Kidney capillary endothelial cell (primary cell): ENCODE measurements at places on chromosomes 6 and 20.

DNA sequence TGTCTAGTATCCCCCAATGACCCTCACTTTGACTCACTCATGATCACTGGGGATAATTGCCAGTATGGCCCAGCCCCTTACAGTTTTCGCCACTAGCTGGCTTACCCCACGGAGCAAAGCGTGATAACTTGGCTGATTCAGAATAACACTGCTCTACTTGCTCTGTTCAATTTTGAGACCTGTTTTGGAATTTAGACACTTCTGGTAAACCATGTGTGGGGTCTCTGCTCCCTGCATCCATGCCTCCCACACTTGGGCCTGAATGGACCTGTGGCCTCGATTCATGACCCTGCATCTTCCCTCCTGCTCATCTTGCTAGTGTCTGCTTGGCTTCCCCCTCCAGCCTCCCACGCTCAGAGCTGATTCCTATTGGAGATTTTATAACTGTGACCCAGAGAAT, 48.9 kb downstream of the FOXA2 start:
- no peak for DNase-seq

- DNase-seq = no peak
These were observed 40.7 kb downstream of the DACT2 start for GRCh38 chr6:168278904-168279303.

GRCh38 chr6:36053878-36054277, 26.3 kb downstream of the MAPK14 start:
- DNase-seq = no peak

- no peak for DNase-seq
These were observed 151.5 kb upstream of the GJE1 start for GRCh38 chr6:141981190-141981589.

DNA sequence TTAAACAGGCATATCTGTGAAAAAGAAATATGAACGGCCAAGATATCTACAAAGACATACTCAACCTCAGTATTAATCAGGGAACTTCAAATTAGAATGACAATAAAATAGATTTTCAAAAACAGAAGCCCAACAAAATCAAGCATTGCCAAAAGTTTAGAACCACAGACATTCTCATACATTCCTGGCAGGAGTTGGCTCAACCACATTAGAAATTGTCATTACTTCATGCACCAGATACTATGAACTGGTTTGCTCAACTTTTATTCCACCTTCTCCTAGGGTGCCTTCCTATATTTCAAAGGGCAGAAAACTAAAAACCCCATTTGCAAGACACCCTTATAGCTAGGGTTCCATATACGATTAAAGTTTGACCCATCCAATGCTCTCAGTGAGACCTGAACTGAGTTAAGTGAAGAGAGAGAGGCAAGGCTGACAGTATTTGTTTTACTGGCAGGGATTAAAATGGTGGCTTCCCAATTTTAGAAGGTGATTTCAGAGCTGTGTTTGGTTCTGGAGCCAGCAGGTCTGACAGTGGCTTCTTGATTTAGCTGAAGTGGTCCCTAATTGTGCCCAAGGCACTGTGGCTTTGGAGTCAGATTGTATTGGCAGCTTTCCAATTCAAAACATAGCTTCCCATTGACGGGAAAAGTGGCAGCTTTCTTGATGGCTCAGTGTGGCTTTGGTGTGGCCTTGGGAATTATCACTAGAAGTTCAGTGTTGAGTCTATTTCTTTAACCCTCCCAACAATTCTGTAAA, 77.1 kb upstream of the CDYL start:
- DNase-seq = no peak

DNA sequence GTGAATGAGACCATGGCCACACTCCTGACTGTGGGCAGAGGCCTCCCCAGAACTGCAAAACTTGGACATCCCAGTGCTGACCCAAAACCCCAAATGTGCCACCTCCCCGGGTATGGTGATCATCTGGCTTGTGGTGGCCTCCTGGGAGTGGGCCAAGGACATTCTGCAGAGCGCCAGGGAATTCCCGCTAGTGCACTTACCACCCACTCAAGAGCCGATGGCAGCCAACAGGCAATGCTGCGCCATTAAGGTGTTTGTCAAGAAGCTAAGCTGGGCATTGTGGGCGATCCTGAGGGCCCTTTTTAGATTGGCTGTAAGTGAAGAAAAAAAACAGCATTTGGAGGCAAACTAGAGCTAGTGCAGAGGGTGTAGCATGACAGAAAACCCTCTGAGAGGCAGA, 9.4 kb downstream of the MMP24 start:
- no peak for DNase-seq

- DNase-seq = no peak
These were observed 325.4 kb downstream of the RNF144B start for GRCh38 chr6:18712595-18712994.

- DNase-seq = peak; percentile 15
These were observed 65.7 kb upstream of the EEF1A1 start for GRCh38 chr6:73586416-73586974.

DNA sequence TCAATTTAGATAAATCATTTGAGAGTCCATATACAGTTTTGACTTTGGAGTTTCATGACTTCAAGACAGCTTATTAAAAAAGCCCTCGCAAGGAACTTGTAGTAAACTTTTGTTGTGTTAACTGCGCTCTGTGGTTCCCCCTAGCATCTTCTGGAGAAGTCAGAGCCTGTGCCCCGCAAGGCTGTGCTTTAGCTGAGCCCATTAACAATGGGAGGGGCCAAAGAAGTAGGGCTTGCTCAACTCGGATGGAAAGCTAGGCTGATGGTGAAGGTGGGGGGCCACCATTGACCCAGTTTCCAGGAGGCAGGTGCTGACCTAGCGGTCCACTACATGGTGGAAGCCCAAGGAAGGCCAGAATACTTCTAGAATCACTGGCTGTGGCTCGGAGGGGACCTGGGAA, 29.3 kb upstream of the OVOL2 start:
- DNase-seq = no peak

DNA sequence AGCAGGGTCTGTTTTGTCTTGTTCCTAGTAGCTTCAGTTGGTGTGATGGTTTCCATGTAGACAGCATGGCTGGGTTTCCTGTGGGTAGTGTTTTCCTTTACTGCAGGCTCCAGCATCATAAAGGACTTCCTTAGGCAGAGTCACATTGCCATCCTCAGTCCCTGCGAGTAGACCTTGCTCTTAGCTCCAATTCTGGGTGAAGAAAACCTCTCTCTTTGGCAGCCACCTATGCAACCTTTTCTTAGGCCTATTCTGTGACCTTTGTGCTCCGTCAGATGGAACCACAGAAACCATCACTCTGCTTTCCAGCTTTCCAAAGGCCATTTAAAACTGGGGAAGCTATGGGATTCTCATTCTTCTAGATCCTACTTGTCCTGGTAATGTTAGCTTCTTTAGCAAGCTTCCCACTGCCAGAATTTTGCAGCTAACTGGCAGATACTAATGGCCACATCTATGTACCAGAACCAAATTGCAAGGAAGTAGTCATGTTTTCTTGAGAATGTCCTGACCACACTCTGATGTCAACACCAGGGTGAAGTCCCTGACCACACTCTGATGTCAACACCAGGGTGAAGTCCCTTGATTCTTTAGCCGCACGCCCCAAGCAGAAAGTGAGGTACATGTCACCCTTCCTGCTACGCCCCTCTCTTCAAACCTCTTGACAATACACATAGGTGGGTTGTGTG, 646.6 kb upstream of the HS3ST5 start:
- DNase-seq = no peak

DNA sequence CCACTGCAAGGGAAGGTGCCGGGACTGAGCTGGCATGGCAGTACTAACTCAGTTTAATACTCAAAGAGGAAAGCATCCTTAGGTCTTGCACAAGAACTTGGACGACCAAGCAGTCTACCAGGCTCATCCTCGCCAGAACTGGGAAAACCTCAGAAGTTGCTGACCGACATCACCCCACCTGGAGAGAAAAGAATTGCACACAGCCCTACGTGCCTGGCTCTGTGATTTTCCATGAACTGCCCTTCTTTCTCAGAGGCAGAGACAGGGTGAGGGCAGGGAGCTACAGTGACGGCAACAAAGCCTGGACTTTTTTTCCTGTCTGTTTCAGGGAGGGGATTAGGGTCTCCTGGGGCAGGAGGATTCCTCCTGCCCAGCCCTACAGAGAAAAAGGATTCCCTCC, 8.0 kb downstream of the JAG1 start:
- no peak for DNase-seq

GRCh38 chr20:59211208-59211765, 47.7 kb downstream of the ZNF831 start:
- DNase-seq = no peak

DNA sequence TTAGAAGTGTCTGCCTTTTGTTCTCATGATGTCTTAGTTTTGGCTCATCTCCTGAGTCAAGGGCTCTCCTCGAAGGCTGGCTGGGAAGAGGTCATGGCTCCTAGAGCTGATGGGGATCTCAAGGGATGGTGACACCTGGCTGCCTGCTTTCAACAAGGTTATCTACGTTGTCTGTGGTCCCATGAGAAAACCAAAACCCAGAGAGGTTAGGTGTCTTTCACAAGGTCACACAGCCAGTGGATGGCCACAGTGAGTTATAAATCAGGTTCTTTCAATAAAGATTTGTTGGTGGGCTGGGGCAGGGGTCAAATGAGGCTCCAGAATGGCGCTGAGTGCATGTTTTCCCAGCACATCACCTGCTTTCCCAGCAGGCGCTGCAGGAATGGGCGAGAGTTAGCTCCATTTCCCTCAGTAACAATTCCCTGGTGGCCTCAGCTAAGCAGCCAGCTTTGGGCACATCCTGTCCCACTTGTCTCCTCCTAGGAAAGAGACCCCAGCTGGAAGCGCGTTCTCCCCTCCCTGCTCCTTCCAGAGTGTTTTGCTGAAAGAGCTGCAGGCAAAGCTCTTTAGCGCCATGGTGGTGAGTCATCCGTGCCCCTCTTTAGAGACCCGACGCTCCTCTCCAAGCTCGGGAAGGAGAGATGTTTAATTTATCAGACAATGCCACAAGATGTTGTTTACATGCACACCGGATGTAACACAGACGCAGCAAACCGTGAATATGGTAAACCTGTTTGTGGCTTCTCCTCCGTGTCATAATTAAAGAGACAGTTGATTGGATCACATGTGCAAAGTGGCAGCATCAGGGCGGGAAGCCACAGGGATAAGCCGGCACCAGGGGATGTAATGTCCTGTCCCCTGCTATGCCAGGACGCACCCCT, 109.7 kb downstream of the LRFN2 start:
- DNase-seq = peak; percentile 6

GRCh38 chr20:59309218-59309617, 8.8 kb downstream of the EDN3 start:
- DNase-seq = no peak

DNA sequence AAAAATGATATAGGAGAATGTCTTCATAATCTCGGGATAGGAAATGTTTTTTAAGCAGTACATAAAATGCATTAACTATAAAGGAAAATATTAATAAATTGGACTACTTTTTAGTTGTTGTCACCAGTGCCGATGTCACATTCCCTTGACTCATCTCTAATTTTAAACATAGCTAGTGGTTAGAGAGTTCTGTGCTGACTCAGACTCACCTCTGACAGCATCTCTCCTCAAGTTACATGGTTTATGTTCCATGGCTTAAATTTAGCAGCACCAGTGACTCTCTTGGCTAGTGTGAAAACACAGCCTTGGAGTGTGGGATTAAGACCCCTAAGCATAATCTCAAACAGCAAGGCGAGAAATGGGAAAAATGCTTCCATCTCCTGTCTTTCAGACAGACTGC, 311.8 kb upstream of the MMS22L start:
- DNase-seq = no peak

DNA sequence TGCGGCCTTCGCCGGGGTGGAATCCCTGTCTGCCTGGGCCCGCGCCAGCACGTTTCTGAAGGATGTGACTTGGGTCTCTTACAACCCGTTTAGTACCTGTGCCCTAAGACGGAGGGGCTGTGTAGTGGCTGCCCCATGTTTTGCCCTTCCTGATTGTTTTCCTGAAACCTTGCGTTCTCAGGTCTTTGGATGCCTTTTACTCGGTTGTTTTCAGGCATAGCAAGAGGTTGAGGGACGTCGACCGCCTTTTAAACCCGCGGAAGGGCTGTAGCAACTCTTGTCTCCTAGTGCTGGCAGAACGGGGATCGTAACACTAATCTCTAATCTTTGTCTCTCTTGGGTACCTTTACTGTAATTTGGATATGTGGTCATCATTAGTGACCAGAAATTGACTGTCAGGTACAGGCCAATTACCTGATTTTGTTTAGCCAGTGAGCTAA, 706 bp upstream of the NANP start:
- DNase-seq = peak; percentile 25

GRCh38 chr6:117432273-117432672, 6.5 kb upstream of the ROS1 start:
- DNase-seq = no peak

DNA sequence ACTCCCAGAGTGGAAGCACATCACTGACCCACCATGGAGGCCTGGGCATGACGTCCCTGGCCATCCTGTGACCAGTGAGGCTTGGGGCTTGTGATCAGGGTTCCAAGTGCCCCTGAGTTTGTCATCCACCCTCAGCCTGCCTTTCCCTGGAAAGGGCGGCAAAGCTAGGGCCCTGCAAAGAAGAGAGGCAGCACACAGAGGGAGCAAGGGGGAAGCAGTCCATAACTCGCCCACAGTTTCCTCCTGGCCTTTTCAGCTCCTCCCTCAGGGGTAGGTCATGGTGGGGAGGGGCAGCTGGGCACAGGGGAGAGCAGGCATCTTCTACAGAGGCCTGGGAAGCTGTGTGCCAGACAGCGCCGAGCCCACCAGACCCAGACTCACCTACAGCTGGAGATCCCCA, at the start of gene NCR2:
Gene NCR2, plus strand, starts transcription at position 313 of the 400 bp plus-strand sequence. CDS start 269 bp downstream, outside the sequence.
- no peak for DNase-seq

GRCh38 chr6:137871291-137871690, 4.2 kb downstream of the TNFAIP3 start:
- no peak for DNase-seq

DNA sequence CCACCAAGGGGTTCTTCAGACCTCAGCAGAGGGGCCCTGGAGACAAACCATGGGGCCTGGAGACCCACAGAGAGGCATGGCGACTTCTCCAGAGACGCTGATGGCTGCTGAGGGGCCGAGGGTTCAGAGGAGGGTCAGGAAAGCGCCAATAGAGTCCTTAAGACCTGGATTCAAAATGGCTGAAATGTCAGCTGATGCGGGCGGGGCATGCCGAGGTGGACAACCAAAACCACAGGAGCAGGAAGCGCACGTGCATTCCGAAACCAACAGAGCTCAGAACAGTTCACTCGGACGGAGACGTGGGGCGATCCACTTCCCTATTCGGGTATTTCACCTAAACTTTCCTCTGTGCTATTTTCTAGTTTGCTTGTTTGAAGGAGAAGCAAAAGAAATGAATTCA, 99.9 kb upstream of the RIN2 start:
- no peak for DNase-seq

- no peak for DNase-seq
These were observed 80.0 kb upstream of the TAB2 start for GRCh38 chr6:149237464-149237863.

- peak; percentile 18 for DNase-seq
These were observed 789 bp downstream of the CCND3 start for GRCh38 chr6:41940759-41941279.

- DNase-seq = no peak
These were observed 185.4 kb downstream of the BCAS1 start for GRCh38 chr20:53884859-53885541.

- DNase-seq = no peak
These were observed 63.4 kb upstream of the HMGCLL1 start for GRCh38 chr6:55642366-55642765.
